Breast epithelium (tissue), 4 donors: ENCODE measurements at places on chromosomes 3 and 15. TPM values are rescaled to one million over a fixed set of nuclear protein-coding genes. Genes with fewer than 3 reads are reported as not detected.

GRCh38 chr3:72174890-72175289 lies 389.9 kb upstream of the PROK2 start:
- H3K4me1 ChIP-seq = peaks cover 20% of the 10 kb centered on the region
- DNase-seq = no peak
- no peaks in the 10 kb centered on the region for H3K27me3 ChIP-seq
- no peak overlapping the region for H3K4me3 ChIP-seq

The ANKUB1 gene
- not detected for total RNA-seq

DNA sequence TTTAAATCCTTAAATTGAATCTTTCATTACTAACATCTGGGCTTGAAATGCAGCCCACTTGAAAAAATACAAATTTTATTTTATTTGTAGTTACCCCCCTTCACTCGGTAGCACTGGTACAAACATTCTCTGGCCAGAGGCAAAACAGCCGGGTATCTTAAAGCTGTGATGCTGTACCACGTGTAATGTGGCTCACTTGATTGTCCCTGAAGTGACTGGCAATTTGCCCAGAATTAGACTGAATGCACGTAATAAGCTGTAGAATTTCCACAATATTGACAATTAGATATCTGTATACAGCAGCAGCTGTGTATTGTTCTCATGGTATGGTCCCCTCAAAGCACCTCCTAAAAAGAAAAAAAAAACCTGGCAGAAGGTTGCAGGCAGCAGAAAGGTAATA lies 192.8 kb upstream of the TBC1D5 start:
- H3K4me3 ChIP-seq = no peak overlapping the region
- no peak for DNase-seq
- no peak overlapping the region for H3K27ac ChIP-seq
- H3K4me1 ChIP-seq = no peaks in the 10 kb centered on the region
- no peaks in the 10 kb centered on the region for H3K36me3 ChIP-seq

DNA sequence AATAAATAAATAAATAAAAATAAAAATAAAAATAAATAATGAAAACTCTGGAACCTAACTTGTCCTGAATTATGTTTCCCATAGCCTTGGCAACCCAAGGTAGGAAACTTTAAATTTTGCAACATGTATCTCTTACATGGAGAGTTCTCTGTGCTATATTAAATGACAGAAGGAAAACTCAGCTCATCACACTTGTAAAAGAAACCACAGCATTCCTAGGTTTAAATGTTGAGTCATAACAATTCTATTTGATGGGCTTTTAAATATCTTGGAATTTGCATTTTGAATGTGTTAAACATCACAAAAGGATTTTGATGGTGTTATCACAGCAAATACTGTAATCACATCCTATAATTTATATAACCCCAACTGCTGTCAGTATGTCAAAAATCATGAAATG lies 144.2 kb downstream of the LRTM1 start:
- H3K4me3 ChIP-seq = no peak overlapping the region
- H3K4me1 ChIP-seq = no peaks in the 10 kb centered on the region
- H3K27me3 ChIP-seq = no peaks in the 10 kb centered on the region
- no peak overlapping the region for H3K27ac ChIP-seq
- DNase-seq = no peak
- H3K36me3 ChIP-seq = no peaks in the 10 kb centered on the region

DNA sequence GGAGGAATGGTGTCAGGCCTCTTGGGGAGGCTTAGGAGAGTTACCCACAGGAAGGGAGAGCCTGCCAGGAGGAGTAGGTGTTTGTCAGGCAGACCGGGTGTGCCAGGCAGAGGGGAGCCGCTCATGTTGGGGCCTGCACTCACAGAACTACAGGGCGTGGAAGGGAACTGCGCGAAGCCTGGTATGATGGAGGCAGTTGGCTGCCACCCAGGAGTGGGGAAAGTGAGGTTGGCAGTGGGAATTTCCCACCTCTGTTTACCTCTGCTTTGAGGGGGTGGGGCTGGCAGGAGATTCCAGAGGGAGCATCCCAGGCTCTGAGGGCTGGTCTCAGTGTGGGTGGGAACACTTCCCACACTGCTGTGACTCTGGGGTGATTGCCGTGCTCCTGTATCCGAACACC lies 99.9 kb downstream of the SLCO3A1 start:
- no peak overlapping the region for H3K4me3 ChIP-seq
- H3K4me1 ChIP-seq = peaks cover 7% of the 10 kb centered on the region
- no peaks in the 10 kb centered on the region for H3K27me3 ChIP-seq
- no peaks in the 10 kb centered on the region for H3K36me3 ChIP-seq

GRCh38 chr3:126021702-126022101 lies 52.7 kb downstream of the ROPN1B start:
- H3K4me3 ChIP-seq = no peak overlapping the region
- no peaks in the 10 kb centered on the region for H3K4me1 ChIP-seq
- H3K27ac ChIP-seq = no peak overlapping the region
- DNase-seq = no peak
- no peaks in the 10 kb centered on the region for H3K27me3 ChIP-seq

DNA sequence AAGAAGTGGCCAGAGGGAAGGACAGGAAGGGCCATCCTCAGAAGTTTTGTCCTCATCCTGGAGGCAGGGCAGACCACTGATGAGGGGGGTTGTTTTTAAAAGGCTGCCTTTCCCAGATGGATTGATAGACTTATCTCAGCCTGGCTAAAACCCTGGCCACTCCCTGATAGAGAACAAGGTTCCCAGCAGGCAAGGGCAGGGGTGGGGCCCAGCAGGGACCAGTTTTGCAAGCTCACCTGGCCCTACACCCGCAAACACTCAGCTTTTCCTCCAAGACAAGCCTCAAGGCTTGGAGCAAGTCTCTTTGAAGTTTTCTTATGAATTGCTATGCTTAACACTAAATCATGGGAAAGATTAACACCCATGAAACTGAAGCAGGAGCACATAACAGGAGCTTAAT lies 9.1 kb downstream of the LIPC start:
- DNase-seq = no peak
- no peaks in the 10 kb centered on the region for H3K36me3 ChIP-seq
- H3K27ac ChIP-seq = peak overlapping the region; percentile 77
- no peaks in the 10 kb centered on the region for H3K27me3 ChIP-seq
- H3K4me1 ChIP-seq = no peaks in the 10 kb centered on the region
- H3K4me3 ChIP-seq = no peak overlapping the region

The VGLL3 gene
- total RNA-seq = 17.9 TPM

DNA sequence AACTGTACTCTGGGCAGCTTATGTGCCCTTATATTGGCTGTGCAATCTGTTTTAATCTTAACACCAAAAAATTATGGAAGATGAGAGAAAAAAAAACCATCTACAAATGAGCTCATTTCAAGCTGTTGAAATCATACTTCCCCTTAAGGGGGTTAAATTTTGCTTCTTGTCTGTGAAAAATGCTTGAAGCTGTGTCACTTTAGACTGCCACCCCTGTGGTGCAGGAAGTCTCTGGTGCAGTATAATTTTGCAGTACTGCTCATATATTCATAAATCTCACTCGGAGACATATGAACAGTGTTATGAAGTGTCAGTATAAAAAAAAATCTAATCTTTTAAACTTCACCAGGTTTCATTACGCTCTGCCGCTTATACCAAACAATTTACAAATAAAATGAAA lies 30.4 kb upstream of the FEZF2 start:
- no peaks in the 10 kb centered on the region for H3K4me1 ChIP-seq
- no peaks in the 10 kb centered on the region for H3K27me3 ChIP-seq
- DNase-seq = no peak
- no peak overlapping the region for H3K27ac ChIP-seq
- H3K4me3 ChIP-seq = no peak overlapping the region

- no peaks in the 10 kb centered on the region for H3K27me3 ChIP-seq
- no peak overlapping the region for H3K27ac ChIP-seq
- no peak for DNase-seq
Measured at GRCh38 chr3:132293251-132293650, 24.0 kb upstream of the ACP3 start.
